ENCODE measurements at places on chromosomes 5 and 9.

DNA sequence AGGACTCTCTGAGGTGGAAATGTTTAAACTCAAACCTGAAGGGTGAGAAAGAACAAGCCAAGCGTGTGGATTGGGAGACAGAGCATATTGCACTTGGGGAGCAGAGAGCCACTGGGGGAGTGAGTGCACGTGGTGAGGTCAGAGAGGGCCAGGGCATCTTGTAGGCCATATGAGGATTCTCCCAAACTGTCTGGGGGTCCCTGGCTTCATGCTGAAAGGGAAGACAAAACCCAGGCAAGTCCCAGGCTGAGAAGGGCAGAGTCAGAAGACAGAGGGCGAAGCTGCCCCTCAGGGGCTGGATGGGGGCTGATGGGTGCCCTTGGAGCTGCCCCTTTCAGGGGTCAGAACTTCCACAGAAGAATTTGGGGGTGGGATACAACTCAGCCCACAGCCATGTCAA is 215.3 kb upstream of the S1PR3 start:
- DNase-seq = no peak

GRCh38 chr5:72452515-72453245 is 54.5 kb downstream of the ZNF366 start:
- peak; percentile 7 for DNase-seq

- DNase-seq = peak; percentile 94
Measured at GRCh38 chr5:177370488-177371119, 12.9 kb downstream of the RGS14 start.

DNA sequence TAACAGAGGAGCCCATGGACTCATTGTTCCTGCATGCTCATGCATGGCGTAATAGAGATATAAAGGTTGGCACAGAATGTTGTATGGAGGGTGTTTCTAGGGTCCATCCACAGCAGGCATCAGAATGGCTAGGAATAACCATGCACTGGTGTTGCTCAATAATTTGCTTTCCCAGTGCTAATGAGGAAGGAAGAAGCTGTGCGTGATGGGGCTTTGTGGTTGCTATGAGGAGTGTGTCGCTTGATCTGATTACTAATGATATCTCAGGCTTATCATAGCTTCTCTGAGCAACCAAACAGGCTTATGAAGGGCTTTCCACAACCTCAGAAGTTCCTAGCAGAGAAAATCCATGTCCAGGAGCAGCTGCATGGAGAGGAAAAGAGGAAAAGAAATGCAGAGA is 151.3 kb upstream of the TRPC7 start:
- no peak for DNase-seq

DNA sequence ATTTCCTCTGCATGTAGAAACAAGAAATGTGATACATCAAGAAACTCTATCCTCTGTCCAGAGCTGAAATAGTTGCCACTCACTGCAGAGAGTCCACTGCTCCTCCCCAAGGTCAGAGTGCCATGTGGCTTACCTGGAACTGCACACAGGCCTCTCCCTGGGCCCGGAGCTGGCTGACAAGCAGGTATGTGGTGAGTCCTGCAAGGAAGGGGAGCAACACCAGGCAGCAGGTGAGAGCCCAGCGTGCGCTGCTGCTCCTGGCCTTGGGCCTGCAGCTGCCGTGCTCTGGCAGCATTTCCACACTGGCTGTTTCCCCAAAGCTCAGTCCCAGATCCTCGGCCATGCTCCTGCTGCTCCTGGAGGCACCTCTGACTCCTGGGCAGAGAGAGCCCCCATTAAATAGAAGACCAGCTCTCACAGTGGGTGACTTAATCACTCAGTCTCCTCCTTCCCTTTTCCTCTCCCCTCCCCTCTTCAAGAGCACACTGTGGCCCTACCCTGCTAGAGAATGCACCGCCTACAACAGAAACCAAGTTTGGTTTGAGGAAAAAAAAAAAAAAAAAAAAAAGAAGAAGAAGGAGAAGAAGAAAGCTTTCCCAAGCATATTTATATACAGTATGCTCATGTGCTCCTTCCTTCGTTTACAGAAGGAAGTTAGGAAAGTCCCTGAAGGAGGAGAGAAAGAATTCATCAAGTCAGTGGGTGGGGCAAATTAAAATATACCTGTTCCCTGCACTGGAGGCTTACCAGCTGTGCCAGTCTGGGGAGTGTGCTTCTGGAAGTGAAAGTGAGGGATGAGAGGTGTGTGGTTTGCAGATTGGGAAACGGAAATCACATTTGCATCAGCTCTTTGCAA is at the start of gene TNFSF15:
Gene TNFSF15 (minus strand): TSS at position 370 of the 856 bp plus-strand sequence. CDS start 27 bp downstream, at position 343.
- no peak for DNase-seq

DNA sequence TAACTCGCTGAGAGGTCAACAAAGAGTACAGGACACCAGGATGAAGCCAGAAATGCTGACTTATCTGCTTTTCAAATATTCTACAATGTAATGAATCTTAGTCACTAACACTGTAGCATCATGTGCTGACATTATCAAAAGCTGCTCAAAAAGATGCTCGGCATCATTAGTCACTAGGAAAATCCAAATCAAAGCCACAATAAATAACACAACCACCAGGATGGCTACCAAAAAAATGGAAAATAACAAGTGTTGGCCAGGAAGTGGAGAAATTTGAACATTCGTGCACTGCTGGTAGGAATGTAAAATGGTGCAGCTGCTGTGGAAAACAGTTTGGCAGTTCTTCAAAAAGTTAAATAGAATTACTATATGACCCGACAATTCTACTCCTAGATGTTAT is 269.1 kb downstream of the GLIS3 start:
- no peak for DNase-seq

DNA sequence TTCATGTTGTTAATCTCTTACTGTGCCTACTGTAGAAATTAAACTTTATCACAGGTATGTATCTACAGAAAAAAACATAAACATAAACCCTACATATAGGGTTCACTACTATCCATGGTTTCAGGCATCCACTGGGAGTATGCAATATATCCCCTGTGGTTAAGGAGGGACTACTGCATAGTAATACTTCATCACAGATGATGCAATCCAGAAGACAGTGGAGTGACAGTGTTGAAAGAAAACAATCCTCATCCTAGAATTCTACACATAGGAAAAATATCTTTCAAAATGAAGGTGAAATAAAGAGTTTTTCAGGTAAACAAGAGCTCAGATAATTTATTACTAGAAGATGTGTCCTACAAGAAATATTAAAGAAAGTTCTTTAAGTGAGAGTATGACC is 105.9 kb downstream of the HOMER1 start:
- DNase-seq = no peak

DNA sequence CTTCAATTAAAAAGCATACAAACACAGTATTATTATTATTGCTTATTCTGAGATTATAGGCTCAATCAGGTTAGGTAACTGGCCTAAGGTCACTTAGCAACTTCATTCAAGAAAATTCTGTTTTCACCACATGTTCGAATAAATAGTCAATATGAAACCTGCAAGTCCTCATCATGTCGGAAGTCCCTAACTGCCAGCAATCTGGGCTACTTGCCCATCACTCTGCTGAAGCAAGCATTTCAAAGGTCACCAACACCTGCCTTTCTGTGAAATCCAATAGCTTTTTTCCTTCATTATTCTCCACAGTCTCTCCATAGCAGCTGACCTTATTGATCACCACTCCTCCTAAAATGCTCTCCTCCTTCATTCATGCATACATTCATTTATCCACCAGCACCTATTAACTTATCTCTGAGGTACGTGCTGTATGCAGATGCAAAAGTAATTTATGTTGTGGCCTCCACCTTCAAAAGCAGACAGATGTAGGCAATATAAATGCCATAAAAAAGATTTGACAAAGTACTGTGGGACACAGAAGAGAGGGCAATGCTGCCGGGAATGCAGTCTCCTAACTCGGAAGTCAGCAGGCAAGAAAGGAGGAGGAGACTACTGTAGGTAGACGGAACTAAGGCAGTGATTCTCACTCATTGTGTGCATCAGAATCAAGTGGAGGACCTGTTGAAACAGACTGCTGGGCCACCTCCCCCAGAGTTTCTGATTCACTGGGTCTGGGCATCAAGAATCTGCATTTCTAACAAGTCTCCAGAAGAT is 310.9 kb downstream of the BNC2 start:
- no peak for DNase-seq

DNA sequence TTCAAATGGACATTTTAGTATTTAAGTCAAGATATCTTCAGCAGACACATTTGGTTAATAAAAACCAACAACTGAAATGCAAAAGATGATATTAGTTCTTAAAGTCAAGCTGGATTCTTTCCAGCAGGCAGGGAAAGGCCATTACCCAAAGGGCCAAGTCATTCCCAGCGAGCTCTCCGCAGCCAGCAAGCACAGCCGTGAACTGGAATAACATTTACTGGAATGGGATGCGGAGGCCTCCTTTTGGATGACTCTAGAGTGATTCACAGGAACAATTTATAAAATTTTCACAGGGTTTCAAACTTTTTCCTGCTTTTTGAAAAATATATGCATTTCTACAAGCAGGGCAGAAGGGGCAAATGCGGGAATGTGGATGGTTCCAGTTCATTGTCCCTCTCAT is 76.6 kb upstream of the DAB2 start:
- DNase-seq = no peak

- peak; percentile 31 for DNase-seq
Measured at GRCh38 chr9:94086486-94087345, 2.5 kb downstream of the PTPDC1 start.

DNA sequence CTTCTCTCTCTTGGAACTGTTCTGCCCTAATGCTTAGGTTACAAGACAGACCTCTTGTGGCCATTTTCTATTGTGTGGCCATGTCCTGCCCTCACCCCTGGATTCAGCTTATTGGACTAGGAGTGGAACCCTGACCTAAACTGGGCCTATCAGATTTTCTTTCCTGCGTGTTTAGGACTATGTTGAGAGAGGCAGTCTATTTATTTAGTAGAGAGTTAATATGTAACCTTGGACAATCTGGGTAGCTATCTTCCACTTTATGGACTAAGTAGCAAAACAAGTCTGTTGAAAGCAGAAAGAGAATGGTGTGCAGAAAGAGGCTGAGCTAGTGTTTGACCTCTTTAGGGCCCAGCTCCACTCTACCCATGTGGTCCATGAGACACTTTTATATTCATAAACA is 82.6 kb upstream of the SMIM32 start:
- no peak for DNase-seq

DNA sequence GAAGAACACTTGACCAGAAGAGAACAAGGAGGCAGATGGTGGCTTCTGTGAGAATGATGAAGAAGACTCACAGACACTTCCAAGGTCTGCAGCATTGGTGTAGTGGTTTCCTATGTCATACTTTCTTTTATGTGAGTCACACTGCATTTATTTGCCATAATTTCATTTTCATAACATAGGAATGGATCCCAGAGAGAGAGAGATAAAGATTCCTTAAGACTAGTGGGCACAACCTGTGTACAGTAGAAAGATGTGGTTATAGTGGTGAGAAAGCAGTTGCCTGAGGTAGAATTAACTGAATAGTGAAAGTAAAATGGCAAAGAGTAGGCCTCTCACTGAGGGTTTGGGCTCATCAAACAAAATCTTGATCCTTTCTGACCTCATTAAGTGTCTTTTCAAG is 7.6 kb upstream of the CCDC152 start:
- no peak for DNase-seq

DNA sequence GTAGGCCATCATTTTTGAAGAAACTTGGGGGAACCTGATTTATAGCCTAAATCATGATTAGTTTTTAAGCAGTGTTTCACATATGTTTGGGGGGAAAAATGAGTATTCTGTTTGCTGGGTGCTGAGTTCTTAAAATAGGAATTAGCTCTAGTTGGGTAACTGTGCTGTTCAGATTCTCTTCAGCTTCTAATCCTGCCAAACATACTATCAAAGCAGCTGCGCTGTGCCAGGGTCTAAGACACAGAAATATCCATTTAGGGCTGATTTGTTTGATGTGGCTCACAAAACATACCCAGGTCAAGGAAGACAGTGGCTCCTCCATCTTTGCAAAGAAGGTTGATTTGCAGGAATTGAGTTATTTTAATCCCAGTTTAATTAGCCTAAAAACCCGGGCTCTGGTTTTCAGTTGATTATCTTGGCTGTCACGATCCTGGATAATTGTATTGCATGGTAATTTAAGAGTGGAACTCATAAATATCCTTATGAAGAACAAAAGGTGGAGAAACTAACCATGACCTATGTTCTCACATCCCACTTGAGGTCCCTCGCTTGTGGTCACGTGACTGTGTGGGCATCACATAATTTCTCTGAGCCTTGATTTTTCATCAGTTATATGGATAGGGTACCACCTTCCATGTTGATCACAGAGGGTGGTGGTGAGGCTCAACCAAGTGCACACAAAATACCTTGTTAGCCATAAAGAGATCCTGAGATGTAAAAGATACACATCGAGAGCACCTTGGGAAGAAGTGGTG is 18.7 kb downstream of the CYFIP2 start:
- DNase-seq = no peak

DNA sequence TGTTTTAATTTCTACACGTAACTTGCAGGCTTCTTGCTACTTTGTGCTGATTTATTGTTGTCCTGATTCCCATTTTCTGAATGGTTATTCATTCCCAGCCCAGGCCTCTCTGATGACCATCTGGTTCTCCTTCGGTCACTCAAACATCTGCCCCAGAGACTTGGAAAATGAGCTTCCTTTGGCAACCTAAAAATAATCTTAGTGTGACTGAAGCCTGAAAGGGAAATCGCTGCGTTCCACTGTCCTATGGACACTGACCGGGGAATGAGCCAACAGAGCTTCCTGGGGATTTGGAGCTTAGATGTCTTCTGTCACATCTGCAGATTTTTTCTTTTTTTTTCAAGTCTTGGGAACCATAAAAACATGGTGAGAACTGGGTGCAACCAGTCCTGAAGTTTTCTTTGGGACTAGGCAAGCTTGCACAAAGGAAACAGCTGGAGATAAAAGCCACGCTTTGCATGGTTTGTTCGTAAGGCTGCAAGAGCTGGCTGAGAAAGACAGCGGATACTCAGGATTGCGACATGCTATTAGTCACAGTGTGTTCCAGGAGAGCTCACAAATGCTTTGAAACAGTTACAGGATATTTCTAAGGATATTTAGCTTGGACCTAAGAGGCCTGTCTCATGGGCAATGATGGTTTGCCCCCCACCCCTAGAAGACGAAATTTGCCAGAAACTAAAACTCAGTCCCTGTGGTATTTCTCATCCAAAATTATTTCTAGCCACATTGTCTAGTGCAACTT is 146.2 kb downstream of the GOLPH3 start:
- DNase-seq = peak; percentile 7

DNA sequence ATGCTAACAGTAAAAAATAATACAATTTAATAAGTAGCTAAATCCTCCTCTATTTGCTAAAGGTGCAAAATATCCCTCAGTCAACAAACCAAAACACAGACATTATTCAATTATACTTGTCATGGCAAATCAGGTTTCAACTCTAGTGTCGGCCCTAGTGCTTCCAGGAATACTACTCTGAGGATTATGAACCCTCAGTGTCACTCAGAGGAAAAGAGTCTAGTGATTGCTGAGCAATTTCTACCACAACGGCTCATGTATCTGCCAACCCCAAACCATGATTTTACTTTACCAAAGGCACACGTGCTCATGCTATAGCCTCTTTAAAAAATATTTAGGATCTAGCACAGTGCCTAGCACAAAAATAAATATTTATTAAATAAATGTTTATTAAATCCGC is 21.0 kb downstream of the RICTOR start:
- DNase-seq = no peak

Data from HCT116 (cell line).